Stimulated activated naive CD8-positive, alpha-beta T cell treated with anti-CD3 and anti-CD28 coated beads, Interleukin-15, amount 100 ng/mL, for 72 hours (primary cell): ENCODE measurements at places on chromosomes 7 and 10.

DNA sequence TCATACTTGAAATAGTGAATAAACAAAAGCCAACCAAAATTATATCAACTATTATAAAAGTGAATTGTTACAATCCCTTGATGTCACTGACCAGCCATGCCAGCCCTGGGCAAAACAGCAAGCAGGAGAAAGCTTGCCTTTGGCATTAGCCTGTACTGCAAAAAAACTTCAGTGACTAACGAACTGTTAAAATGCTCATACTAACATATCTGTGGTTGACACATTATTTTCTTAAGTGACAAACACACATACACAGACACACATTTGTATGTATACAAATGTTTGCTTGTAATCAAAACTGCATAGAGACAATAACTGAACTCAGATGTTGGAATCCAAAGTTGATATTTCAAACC, 29.5 kb downstream of the CHCHD3 start:
- DNase-seq: no peak

- DNase-seq: no peak
Measured at GRCh38 chr7:29987811-29988317, 1.7 kb downstream of the SCRN1 start.

DNA sequence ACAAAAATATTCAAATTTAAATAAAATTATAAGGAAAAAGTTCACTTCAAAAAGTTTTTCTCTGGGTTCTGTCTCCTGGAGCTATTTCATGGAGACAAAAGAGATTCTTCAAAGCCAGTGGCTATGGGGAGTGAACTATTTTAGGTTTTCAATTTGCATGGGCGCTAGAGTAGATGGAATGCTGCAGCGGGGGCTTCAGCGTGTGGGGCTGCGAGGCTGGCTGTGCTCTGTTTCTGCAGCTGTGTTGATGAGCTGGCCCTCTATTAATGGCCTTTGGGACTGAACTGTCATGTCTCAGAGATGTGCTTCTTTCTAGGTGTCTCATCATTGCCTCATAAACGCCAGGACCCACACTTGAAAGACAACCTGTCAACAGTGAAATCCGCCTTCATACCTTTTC, 108.4 kb upstream of the NPY start:
- DNase-seq: no peak

- no peak for DNase-seq
Measured at GRCh38 chr10:3745521-3745920, 39.5 kb downstream of the KLF6 start.

DNA sequence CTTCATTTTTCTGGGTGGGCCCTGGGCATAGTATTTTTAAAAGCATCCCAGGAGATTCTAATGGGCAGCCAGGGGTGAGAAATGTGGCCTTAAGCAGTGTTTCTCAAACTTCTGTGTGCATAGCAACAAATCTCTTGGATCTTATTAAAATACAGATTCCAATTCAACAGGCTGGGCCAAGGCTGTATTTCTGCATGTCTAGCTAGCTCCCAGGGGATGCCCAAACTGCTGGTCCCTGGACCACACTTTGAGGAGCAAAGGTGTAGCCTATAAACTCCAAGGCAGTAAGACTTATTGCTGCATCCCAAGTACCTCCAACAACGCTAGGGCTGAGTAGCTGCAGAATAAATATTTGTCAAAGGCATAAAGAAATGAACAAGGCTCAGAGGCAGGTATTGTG, 292.9 kb upstream of the ZMIZ1 start:
- no peak for DNase-seq

- no peak for DNase-seq
Measured at GRCh38 chr10:84478151-84478550, 149.8 kb downstream of the CCSER2 start.

DNA sequence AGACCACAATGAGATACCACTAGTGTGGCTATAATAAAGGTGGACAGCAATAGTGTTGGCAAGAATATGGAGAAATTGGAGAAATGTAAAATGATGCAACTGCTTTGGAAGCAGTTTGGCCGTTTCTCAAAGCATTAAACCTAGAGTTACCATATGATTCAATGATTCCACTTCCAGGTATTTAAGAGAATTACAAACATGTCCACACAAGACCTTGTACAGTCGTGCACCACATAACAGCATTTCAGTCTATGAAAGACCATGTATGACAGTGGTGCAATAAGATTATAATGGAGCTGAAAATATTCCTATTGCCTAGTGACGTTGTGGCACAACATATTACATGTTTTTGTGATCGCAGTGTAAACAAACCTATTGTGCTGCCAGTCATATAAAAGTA, 29.6 kb downstream of the CCDC172 start:
- no peak for DNase-seq

GRCh38 chr7:158378978-158379377, 208.6 kb downstream of the PTPRN2 start:
- DNase-seq: no peak

- no peak for DNase-seq
Measured at GRCh38 chr7:32071466-32072091, 1.4 kb upstream of the PDE1C start.

DNA sequence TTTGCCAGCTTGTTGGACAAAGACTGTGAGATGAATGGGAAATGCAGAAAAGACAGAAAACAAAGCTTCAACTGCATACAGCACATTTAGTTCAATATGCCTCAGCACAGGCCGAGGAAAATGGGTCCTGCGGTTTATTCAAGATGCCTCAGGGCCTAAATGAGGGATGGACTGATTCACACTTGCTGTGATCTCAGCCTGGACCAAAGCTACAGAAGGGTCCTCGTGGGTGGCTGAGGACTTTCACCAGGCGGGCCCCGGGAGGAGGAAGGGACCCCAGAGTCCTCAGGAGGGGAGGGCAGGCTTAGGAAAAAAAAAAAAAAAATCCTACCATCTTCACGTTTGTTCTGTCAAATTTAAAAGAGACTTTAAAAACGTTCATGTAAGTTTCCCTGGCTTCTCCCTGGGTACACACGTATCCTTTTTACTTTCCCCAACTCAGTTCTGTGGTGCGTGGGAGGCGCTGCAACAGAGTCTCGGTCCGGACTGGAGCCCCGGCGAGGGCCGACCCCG, 624 bp upstream of the ZNF783 start:
- DNase-seq: no peak

GRCh38 chr10:129864601-129865126, 99.4 kb downstream of the EBF3 start:
- no peak for DNase-seq

DNA sequence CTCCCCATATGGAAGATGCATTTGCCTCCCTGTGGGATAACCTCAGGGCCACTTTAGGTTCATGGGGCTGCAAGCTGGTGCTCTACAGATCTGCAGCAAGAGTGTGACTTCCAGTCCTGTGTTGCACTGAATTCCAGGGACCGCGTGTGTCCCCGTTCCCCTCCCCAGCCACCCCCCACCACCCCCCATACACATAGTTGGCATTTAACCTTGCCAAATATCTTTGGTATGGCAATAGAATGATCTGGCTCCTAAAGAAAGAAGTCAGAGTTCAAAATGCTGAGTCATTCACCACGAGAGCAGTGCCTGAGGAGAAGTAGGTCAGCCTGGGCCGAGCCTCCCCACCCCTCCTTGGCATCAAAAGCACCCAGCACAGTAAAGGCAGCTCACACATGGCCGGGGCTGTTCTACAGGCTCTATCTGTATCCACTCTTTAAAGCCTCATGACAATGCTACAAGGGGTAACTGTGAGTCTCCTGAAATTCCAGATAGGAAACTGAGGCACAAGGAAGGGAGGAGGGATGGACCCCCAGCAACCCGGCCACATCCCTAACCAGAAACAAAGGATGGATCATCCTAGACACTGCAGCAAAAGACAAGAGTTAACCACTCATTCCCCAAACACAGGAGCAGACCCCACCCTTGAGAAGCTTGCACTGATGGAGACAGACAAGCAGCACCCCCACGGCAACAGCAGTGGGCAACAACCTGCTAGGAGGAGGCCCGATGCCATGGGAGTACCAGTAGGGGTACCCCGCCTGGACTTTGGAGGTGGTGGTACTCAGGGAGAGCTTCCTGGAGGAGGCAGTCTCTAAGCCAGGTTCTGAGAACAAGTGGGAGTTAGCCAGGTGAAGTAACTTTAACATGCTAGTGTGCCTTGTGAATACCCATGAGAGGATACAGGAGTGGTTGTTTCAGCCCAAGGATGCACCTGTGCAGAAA, 70.3 kb upstream of the NANOS1 start:
- no peak for DNase-seq

DNA sequence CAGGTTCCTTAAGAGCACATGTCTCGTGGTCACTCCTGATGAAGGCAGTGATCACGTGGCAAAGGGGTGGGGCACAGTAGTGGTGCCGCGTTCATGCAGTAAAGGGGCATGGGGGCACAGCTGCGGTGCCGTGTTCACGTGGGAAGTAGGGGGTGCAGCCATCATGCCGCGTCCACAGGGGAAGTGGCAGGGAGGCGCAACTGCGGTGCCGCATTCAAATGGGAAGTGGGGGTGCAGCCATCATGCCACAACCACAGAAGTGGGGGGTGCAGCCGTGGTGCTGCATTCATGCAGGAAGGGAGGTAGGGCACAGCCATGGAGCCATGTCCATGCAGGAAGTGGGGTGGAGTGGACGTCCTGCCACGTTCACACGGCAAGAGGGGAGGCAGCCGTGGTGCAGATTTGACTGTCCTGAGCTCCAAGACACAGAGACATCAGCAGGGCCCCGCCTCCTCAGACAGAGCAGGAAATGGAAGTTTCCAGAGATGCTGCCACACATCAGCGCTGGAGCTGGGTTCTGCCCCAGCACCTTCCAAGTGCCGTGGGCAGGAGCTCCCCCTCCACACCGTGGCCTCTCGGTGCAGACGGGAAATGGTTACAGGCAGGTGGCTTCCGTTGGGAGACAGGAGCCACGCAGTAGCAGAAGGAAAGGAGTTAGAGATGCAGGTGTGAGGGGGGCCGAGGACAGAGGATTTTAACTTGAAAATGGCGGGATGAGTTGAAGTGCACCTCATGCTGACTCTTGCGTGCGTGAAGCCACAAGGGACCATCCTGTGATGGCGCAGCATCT, 95.0 kb upstream of the DDC start:
- peak; percentile 64 for DNase-seq

DNA sequence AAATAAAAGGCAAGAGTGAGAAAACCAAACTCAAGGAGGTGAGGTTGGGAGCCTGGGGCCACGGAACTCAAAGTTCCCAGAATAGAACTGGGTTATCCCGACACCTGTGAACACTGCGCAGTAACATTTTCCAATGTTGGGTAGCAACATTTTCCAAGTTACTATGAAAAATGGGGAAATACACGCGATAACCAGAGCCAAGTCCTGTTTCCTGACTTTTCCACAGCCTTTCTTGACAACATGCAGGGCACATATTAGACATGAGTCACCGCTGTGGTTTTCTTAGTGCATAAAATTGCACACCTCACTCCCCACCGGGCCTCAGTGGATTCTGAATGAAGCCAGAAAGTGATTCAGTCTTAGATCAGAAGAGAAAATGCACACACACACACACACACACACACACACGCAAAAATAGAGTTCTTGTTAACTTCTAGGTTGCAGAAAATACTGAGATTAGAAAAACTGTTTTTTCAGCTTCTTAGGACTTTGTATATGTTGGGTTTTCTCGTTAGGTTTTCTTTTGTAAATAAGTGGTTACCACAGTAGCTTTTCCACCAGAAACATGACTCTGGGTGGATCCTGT, 70.0 kb downstream of the CAMK1D start:
- peak; percentile 66 for DNase-seq

DNA sequence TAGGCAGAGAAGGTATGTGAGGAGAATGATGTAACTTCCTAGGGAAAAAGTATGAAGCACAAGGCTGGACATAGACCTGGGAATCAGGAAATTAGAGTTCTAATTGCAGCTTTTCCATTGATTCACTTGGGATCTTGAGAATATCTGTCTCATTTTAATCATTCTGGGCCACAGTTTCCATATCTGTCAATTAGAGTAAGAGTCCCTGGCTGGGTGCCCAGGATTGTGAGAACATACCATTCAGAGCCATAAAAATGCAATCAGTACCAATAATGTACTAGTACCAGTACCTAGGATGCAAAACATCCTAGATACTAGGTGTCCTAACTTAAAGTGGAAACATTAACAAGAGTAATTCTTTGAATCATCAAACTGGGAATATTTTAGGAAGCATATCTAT, 29.6 kb downstream of the CAV1 start:
- DNase-seq: no peak

- DNase-seq: no peak
Measured at GRCh38 chr10:76572021-76572420, 1065.6 kb downstream of the KCNMA1 start.

- no peak for DNase-seq
Measured at GRCh38 chr7:30469303-30469702, 9.3 kb downstream of the NOD1 start.

DNA sequence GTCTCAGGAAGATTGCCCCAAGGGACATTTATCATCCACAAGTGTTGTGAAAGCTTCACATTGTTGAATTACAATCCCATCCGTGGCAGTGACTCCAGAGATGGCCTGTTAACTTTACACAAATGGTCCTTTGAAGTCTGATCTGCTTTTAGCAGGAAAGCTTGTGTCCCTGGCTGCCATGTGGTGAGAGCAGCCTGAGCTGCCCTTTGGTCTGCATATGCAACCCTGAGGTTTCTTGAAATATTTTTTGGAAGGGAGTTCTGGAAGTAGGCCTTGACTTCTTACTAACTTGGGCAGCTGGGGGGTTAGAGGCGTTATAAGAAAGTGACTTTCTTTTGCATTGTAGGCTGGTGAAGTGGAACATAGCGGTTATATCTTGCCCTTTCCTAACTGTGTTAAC, 41.3 kb upstream of the FAM180A start:
- no peak for DNase-seq

DNA sequence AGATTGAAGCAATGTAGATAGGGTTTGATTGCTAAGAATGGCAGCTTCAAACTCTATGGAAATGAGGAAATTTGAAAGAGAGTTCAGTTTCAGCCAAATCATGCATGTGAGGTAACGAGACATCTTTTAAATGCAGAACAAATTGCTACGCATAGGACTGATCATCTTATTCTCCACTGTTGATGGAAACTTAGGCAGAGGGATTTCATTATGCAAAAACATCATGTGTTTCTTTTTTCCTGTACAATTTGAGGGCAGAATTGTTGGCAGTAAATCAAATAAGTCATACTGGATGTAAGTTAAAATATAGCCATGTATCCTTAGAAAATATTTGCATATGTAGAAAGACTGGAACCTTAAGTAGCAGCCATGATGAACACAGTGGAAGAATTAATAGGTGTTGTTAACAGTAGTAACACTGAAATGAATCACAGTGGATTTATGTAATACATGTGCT, 327.4 kb downstream of the CDK14 start:
- no peak for DNase-seq

DNA sequence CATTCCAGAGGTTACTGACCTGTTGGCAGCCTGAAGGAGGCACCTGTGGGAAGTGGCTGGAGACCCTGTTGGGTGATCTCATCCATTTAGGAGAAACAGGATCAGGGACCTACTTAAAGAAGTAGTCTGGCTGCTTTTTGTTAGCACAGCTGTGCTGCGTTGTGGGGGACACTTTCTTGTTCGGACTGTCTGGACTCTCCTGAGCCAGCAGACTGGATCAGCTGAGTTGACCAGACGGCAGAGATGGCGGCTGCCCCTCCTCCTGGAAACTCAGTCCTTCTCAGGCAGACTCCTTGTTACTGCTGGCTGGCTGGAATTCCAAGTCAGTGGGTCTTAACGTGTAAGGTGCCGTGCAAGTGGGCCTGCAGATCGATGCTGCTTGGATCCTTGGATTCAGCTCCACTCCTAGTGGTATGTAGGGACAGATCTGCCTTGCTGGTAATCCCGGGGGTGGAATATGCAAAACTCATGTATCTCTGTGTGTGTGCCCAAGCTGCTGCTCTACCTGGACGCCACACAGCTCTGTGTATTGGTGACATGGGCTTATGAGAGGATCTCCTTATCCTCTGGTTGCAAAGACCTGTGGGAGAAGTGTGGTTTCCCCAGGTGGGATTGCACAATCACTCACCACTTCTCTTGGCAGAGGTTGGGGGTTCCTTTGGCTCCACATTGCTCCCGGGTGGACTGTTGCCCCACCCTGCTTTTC, 87.3 kb downstream of the CCSER2 start:
- DNase-seq: no peak
